NCI-H187 treated with DMSO at 0.1 percent for 48 hours (cell line): ENCODE measurements at places on chromosomes 11 and 22.

- DNase-seq: no peak
Measured at GRCh38 chr11:74267014-74267413, 44.4 kb downstream of the P4HA3 start.

DNA sequence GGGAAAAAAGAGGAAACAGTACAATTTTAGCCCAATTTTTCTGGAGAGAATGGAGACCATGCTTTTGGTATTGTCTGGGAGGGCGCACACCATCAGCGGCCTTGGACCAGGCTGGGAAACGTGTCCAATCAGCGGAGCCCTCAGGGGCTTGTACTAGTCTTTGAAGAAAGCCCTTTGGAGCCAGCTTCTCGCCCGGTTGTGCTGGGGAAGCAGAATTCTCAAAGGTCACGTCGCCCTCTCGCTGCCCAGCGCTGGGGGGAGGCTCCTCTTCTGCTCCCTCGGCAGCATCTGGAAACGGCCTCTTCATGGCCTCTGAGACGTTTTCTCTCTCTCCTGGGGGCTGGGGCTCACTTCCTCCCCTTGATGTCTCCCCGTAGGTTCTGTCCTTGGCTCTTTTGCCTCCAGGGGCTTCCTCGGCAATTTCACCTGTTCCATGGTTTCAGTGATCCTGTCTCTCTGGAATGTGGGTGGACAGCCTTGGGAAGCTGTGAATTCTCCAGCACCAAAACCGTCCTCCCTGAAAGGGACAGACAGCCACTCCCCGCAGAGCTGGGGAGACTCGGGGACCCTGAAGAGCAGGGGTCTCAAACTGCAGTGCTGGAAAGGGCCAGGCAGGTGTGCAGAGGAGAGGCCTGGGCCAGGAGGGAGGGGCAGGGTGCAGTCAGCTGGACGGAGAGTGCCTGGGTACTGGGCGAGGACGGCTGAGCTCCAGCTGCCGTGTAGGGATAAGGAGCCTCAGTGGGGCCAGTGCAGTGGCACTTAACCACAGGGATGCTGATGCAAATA is 80.2 kb downstream of the RPS6KA4 start:
- DNase-seq: no peak

- no peak for DNase-seq
Measured at GRCh38 chr11:111910676-111911562, 651 bp downstream of the CRYAB start.

DNA sequence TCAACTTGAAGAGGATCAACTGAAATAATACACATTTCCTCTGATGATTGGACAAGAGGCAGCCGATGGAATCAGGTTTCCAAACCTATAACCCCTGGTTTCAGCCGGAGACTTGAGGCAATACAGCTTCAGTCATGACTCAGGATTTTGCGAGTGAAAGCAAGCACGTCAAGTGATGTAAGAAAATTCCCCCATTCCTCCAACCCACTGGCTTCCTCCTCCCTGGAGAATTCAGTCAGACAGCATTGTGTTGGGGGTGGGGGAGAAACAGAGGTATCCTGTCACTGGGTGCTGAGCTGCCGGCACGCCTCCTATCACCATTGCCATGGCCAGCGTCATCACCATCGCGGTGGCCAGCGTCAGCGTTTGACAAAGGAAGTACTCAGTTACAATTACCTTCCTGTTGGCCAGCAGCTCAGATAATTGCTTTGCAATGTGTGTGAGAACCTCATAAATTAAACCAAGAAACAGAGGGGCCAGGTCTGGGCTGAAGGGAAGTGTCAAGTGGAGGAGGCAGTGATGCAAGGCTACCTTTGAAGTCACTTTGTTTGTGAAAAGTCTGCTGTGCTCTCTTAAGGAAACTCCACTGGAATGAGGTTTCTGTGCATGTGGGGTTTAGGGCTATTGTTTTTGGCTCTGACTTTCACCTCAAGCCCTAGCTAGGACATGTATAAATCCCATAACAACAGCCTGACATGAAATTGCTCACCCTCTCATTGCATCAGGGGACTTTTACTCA is 50.2 kb downstream of the LIF start:
- peak; percentile 60 for DNase-seq

DNA sequence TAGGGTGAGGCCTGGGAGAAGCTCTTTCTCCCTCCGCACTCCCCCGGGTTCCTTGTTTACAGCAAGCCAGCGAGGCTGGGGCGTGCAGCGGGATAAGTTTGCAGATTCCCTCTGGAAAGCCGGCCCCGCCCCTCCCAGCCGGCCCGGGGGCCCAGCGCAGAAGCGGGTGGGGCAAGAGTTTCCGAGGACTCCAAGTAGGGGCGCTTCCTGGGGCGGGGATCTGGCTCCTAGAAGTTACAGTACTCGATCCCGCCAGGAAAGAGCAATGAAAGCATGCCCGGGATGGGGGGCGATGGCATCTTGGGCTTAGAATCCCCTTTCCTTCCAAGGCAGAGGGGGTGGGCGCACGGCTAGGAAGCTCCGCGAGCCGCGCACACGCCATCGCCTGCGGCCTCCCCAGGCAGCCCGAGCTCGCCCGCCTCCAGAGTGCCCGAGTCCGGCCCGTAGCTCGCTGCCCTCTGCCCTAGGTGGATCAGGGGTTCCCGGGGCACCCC is 385 bp downstream of the TST start:
- no peak for DNase-seq

DNA sequence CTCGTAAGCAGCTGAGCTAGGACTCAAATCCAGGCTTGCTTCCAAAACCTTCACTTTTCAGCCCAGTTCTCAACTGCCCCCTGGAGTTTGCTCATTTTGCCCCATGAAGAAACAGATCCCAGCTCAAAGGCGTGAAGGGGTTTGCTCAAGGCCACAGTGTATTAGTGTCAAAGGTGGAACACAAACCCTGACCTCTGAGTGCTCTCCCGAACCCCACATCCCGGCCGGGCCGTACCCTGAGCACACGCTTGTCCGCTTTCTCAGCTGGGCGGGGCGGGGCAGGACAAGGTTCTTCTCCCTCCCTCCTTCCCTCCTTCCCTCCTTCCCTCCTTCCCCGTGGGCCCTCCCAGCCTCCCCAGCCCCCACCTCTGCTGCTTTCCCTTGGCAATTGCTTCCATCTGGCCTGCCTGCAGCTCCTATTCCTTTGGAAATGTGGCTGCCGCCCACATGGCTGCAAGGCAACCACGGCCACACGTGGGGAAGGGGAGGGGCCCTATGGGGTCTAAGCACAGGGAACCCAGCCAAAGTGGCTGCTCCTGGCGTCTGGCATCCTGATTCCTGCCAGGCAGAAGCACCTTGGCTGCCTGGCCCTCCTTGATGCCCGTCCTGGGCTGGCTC is 4.1 kb downstream of the ST3GAL4 start:
- DNase-seq: no peak

- no peak for DNase-seq
Measured at GRCh38 chr11:101180481-101180880, 50.9 kb upstream of the PGR start.

DNA sequence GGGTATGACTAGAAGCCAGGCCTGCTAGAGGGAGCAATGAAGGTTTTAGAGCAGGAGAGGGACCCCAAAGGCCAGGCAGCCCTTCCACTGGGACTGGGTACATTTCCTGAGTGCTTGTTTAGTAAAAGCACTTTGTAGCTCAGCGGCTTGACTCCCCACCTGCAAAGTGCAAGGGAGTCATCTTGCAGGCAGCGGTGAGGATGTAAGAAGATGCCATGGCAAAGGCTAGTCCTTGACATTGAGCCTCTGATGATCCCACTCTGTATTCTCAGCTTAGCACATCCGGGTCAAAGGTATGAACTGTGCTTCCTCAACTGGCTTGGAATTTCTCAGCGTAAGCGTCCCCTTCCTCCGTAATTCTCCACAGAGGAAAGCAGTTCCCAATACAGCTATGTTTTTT is 3.1 kb upstream of the UBE2L3 start:
- DNase-seq: no peak

DNA sequence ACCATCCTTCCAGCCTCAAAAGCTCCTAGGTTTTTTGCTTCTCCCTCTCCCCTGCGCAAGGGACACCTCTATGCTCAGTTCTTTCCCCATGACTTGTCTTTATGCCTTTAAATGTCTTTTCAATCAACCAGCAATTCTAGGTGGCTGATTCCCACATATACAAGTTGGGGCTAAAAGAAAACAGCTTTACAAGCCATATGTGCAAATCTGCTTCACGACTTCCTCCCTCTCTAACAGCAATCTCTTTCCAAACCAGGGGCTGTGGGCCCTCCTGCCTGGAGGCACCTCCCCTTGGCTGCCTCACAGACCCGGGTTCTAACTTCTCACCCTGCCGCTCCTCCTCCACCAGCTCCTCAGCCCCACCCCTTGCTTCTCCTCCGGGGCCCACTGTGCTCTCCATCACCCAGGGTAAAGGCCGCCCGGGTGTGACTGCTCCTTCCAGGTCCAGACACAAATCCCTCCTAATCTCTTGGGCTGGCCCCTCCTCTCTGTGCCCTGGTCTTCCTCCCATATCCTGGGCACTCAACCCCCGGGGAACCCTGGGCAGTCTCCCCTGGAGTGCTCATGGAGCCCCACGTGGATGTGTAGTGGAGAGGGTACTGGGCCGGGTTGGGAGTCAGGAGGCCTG is 14.1 kb downstream of the TMPRSS13 start:
- no peak for DNase-seq

GRCh38 chr11:16853859-16854258 is 115.4 kb downstream of the C11orf58 start:
- DNase-seq: no peak
